ENCODE measurements at places on chromosomes 6 and 20. TPM values are rescaled to one million over a fixed set of nuclear protein-coding genes. Genes with fewer than 3 reads are reported as not detected.

DNA sequence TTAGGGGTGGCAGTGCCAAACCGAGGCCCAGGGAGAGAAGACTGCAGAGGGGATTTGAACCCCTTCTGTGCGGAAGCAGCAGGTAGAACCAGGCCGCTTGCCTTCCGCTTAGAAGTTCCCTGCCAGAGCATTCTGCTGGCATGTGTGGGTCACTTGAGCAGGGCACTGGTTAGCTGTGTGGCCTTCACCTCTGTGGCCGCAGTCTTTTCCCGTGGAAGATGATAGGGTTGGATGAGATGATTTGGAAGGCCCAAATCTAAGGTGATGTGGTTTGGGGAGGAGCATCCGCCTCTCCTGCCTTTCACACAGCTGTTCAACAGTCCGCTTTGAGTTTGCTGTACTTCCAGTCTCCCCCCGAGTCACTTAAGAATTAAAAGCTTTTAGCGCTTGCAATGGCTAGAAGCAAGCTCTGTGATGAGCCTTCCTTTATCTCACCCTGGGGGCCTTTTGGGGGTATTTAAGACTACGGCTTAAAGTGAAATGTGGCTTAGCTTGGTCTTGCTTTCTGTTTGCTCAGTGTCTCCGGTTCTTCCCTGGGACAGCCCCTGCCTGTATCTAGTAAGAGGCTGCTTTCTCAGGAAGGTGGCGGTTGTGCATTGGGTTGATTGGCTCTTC is 743 bp downstream of the CMTR1 start:
- DNase-seq: peak; percentile 76

- DNase-seq: peak; percentile 70
Measured at GRCh38 chr6:117906958-117907600, at the start of gene SLC35F1. Gene SLC35F1 (plus strand): TSS chr6:117907264.

DNA sequence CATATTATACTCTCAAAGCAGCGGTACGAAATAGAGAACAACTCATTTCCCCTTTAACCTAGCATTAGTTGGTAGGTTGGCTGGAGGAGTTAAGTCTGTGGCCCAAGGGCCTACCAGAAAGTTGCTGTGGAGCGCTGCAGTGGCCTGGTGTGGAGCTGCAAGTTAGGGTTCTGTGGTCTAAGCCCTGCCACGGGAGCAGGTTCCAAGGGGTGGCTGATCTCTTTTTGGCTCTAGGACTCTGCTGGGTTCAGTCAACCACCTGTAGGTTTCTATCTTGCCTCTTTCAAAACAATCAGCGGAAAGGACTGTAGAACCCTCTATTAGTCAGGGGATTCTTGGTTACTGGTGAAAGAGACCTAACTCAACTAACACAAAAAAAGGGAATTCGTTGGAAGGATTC is 54.5 kb upstream of the TULP4 start:
- DNase-seq: no peak

DNA sequence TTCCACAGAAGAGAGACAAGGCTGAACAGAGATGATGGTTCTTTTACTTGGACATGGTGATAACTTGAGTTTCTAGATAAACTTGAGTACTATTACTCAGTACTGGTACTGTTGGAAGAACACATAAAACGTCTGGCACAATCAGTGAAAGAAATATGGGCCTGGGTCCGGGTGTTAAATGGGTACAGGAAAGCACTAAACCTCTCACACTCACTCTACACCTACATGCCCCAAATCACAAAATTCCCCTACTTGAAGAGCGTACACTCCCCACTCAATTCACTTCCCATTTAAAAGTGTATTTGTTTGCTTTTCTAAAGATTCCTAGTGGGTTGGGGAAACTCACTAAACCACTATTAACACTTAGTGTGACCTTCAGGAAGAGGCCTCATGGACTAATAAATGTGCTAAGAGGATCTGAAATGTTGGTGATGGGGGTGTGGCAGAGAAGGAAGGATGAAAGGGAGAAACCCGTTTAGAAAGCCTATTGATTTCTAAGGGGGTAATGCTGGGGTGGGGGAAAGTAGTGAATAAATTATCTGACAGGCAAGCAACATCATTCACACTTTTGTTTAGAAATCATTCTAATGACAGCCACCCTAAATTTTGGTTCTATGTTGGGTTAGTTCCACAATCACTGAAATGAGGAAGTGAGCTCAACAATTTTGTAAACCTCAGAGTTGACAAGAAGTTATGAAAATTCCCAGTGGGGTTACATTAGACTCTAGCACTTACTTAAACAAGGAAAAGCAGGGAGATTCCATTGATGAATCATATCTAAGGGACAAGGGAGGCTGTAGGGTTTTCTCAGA is 222.6 kb upstream of the MARCKS start:
- DNase-seq: no peak

- DNase-seq: peak; percentile 63
Measured at GRCh38 chr6:14748679-14749078, 497.2 kb upstream of the JARID2 start.

DNA sequence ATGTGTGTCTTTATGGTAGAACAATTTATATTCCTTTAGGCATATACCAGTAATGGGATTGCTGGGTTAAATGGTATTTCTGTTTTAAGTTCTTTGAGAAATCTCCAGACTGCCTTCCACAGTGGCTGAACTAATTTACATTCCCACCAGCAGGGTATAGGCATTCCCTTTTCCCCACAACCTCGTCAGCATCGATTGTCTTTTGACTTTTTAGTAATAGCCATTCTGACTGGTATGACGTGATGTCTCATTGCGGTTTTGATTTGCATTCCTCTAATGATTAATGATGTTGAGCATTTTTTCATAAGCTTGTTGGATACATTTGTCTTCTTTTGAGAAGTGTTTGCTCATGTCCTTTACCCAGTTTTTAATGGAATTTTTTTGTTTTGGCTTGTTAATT is 5.3 kb upstream of the TASP1 start:
- no peak for DNase-seq

GRCh38 chr6:125217992-125218391 is 64.4 kb downstream of the TPD52L1 start:
- no peak for DNase-seq

DNA sequence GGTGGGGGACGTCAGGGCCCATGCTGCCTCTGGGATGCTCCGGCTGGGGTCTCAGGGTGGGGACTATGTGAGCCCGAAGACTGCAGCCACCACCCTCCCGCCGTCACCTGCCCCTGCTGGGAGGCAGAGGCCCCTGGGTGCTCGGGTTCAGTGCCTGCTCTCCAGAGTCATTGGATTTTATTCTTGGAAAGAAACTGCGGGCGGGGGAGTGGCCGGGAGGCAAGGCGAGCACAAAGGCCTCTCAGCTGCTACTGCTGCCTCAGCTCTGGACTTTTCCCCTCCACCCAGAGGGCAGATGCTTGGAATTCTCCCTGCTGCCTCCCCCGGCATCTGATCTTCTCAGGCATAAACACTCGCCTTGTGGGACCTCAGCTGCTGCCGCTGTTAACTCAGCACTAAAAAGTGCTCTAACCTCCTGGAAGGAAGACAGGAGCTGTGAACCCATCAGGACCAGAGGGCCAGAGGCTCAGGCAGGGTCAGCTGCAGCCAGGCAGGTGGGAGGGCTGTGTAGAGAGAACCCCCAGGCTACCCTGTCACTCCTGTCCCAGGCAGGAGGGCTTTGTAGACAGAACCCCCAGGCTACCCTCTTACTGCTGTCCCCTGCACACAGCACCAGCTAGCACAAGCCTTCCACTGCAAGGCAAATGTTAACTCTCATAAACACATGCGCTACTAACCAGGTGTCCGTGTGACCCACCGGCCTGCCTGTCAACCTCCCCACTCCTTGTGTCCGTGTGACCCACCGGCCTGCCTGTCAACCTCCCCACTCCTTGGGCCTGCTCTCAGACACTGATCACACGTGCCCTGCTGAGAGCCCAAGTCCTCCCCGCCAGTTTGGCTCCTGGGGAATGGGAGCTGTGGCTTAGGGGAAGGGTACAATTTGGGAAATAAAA is 9.4 kb upstream of the FRMD1 start:
- DNase-seq: no peak

DNA sequence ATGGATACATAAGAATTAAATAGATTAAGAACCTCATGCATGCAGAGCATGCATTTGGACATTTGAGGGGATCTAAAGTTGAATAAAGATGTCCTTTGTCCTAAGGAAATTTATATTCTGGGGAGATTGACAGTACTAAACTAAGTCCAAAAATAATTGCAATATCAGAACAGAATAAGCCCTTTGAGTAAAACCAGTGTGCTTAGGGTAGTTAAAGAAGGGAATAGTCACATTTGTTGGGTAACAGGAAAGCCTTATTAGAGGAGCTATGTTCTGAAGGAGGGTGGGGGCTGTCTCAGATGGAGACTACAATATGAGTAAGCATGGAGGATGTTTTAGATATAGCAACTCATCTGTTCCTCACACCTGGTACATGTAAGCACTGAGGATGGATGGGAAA is 35.8 kb downstream of the CDC5L start:
- no peak for DNase-seq

GRCh38 chr20:44678242-44678641 is 26.7 kb upstream of the ADA start:
- DNase-seq: no peak

DNA sequence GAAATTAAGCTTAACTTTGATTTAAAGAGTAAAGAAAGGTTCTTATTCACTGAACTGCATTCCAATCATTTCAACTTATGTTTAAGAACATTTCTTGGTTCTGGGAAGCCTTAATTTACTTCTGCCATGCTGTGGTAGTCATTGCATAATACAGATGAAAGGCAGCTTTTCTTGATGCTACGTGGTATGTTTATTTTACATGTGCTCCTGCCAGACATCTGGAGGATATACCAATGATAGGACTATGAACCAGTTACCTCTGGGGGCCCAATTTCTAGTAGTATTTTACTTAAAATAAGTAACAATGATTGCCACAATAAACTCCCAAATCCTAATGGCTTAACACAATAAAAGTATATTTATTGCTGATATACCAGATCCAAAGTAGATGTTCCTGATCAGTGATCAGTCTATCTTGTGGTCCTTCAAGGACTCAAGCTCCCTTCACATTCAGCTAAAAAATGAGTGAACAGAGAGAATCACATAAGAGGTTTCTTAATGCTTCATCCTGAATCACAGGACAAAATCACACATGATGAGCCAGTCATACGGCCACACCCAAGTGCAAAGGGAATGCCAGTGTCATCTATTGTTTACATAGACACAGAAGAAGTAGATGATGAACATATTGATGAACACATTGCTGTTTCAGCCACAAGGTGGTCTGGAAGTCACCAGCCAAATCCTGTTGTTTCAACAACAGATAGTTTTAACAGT is 56.5 kb upstream of the CCN2 start:
- no peak for DNase-seq

GRCh38 chr6:41545247-41545702 is 906 bp upstream of the FOXP4 start:
- DNase-seq: no peak

GRCh38 chr6:2035826-2036709 is 209.3 kb downstream of the GMDS start:
- DNase-seq: no peak

GRCh38 chr6:80991316-80991715 is 761.2 kb downstream of the TENT5A start:
- DNase-seq: no peak

DNA sequence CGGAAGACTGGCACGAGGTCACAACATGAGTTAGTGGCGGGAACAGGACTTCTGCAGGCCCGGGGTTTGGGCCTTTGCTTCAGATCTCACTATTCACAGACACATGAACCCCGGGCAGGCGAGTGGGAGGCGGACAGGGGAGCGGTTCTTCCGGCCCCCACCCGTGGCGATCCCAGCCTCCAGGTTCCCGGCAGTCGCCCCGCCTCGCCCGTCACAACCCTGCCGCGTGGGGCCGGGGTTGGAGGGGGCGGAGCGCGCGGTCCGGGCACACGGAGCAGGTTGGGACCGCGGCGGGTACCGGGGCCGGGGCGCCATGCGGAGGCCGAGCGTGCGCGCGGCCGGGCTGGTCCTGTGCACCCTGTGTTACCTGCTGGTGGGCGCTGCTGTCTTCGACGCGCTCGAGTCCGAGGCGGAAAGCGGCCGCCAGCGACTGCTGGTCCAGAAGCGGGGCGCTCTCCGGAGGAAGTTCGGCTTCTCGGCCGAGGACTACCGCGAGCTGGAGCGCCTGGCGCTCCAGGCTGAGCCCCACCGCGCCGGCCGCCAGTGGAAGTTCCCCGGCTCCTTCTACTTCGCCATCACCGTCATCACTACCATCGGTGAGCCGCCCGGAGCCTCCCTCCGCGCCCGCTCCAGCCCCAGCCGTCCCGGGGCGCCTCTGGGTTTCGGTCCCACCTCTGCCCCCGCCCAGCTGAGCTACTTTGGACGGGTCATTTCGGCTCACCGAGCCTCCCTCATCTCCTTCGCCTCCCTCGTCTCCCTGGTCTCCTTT is at the start of gene KCNK15:
KCNK15 (plus strand) TSS at position 268 of the 769 bp plus-strand sequence; CDS start at position 314, 46 bp downstream.
- peak; percentile 69 for DNase-seq

DNA sequence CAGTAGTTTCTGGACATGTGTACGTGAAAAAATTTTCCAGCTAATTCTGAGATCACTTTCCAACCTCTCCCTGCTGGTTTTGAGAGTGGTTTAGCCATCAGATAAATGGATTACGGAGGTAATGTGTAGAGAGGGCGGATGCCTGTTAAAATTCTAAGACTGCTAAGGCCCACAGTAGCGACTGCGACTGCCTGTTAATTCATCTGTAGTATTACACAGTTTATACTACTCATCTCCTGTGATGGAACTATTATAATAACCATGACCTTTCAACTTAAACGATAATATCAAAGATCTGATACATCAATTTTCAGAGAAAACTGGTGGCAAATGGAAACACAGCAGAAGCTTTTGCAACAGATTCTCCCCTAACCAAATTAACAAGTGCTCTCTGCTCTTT is 102.3 kb downstream of the IRF4 start:
- no peak for DNase-seq

DNA sequence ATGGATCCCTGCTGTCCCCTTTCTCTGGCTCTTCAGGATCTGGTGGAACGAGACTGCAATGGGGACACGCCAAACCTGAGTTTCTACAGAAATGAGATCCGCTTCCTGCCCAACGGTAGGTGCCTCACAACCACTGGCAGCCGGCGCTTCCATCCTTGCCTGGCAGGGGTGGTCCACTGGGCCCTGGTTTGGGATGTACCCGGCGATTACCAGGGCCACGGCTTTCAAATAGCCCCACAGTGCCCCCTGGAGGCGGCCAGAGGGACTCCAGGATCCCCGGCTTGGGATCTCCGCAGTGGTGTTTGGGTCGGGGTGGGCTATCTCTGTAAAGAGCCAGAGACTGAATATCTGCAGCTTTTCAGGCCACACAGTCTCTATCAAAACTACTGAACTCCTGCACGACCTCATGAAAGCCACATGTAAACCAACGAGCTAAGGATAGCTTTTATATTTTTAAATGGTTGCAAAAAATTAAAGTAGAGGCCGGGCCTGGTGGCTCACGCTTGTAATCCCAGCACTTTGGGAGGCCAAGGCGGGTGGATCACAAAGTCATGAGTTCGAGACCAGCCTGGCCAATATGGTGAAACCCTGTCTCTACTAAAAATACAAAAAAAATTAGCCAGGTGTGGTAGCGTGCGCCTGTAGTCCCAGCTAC is 3.7 kb downstream of the OGFR start:
- DNase-seq: peak; percentile 86

Gene TREM1
- 0.86 TPM for total RNA-seq

Gene LGSN
- not detected for total RNA-seq

Gene ATP9A
- total RNA-seq: 2.7 TPM

Gene APOM
- total RNA-seq: 3.4 TPM
